ENCODE measurements at places on chromosomes 5 and 9.

DNA sequence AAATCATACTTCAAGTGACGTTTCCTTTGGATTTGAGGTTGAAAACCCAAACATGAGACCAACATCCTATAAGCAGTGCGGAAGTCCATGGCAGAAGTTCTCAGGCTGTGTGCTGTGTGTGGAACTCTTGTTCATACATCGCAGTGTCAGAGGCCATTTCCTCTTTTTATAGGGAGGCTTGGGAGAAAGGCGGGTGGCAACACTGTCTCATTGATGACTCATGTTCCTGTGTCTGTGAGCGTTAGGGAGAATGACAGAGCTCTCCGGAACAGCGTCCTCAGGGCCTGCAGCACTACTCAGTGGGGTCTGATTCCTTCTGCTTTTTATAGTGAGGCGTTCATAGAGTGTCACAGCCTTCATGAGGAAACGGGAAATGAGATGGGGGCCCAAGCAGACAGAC, 98.8 kb upstream of the BASP1 start:
- peak; percentile 25 for DNase-seq

DNA sequence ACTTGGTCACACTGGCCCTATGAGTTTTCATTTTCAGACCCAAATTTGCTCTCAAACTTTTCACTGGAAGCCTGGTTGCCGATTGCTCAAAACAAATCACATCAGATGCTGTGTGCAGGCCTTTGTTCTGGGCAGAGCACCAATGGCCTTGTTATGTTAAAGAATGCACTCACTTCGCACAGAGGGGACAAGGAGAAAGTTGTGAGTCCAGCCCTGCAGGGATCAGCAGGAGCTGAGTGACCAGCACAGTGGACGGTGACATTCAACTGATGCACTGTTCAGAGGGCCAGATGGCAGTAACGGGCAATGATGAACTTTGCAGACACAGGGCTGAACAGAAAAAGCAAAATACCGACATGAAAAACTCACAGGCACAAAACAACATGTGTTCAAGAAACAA, 86.1 kb downstream of the BARX1 start:
- DNase-seq = no peak

DNA sequence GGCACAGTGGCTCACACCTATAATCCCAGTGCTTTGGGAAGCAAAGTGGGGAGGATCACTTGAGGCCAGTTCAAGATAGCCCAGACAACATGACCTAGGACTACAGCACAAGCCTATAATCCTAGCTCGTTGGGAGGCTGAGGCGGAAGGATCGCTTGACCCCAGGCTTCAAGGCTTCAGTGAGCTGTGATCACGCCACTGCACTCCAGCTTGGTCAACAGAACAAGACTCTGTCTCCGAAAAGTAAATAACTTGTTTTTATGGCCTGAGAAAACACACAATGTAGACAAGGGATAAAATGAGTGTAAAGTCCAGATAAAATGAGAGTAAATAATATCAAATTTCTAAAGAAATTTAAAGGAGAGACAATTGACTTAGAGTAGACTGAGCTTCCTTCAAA, 26.3 kb downstream of the SHLD3 start:
- DNase-seq = no peak

GRCh38 chr5:137122075-137122474, 377.1 kb downstream of the SPOCK1 start:
- DNase-seq = no peak

DNA sequence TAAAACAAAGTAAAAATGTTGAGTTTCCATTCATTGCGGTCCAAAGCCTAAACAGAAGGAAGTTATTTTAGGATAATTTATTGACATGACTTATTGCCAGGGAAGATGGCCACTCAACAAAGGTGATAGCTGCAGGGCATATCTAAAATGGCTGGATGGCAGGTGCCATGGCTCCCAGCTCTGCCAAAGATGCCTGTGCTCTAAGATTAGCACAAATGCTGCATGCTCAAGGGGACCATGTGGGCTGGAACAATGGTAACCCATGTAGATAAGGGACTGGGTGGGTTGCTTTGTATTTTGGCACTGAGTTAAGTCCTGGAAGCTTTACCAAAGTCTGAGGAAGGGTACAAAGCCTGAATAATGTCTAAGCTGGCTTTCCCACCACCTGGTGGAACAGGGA, 95.5 kb upstream of the IFNK start:
- DNase-seq = no peak

DNA sequence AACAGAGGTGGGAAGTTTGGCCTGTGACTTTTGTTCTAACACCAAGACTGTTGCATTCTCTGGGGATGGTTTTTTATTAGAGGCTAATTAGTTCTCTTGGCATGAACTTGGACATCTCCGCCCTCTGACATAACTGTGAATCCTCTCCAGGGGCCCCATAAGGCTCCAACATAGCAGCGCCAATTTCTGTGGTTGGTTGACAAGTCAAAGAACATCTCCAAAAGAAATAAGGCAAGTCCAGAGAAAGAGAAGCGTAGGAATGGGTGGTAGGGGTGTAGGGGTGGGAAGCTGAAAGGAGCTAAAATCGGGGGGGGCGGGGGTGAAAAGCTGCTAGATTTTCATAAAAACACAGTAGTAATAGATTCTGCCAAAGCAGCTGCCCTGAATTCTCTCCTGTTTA, 81.0 kb upstream of the DAB2 start:
- no peak for DNase-seq

DNA sequence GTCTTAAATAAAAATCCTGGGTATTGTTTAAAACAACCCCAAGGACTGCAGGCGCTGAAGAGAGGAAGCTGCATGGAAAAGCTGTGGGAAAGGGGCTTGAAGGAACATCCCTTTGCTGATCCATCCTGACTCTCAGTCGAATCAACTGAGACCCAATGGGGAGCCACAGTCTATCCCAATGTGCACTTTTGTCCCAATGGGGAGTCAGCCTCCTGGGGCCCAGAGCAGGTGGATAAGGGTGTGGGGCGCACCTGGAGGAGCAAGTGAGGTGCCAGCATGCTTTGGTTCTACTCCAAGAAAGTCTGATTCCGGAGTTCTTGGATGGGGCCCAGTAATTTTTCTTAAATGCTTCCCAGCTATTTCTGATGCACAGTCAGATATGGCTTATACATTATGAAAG, 118.1 kb downstream of the COL23A1 start:
- no peak for DNase-seq

DNA sequence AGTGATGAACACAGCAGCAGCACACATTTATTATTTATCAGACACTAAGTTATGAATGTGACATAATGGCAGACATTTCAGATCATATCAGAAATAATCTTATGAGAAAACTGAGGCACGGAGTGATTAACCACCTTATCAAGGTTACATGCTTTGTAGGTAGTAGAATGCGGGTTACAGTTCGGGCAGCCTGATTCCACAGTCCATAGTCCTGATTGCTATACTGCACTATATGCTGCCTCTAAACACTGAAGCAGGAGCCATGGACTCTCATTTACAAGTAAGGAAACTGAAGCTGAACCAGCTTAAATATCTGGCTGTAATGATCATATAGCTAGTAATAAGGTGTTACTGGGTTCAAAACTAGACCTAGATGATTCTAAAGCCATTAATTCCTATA, 291.3 kb upstream of the ADAMTSL1 start:
- DNase-seq = no peak

DNA sequence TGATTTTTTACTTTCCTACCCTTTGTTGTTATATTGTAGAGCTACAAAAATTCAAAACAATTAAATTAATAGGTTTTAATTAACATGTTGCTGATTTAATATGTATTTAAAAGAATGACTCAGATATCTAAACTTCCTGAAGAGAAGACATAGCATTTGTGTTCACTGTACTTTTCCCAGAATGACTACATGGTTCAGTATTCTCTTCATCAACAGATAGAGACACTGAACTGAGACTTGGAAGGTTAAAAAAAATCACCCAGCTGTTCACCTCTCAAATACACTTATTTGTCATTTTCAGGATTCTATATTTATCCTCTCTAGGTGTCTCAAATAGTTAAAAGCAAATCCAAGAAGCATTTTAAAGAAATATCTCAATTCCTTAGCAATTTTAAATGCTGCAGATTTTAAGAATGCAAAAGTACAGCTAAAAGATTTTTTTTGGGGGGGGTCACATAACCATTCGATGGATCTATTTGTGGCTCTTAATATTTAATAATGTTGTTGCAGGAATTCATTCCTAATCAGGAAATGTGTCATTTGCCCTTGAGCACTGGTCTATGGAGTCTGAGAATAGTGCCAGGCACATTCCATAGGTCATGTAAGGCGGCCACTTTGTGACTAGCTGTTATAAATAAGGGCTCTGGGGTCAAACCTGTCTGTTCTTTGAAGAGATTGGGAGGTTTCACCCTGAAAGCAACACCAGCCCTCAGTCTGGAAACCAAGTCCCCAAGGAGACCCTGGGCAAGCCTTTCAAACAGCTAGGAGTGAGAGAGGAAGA, 463.1 kb downstream of the NR2F1-AS1 start:
- DNase-seq = no peak

- peak; percentile 32 for DNase-seq
Observed at GRCh38 chr9:127523312-127523851, 72.1 kb downstream of the LRSAM1 start.

DNA sequence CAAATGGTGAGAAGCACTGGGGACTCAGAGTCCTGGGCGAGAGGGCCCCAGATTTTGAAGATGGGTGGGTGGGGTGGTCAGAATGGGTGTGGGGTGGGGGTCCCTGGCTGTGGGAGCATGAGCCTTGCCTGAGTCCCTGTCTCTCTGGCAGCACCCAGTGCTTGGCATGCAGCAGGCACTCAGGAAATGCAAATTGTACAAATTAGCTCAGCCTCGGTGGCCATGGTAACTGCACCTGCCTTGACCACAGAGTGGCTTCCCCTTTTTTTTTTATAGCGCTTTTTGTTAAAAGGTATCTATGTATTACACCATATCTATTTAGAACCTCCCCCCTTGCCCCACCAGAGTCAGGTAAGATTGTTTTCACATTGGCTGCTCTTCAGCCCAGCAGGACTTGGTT, 19.2 kb upstream of the PITX1 start:
- DNase-seq = no peak

DNA sequence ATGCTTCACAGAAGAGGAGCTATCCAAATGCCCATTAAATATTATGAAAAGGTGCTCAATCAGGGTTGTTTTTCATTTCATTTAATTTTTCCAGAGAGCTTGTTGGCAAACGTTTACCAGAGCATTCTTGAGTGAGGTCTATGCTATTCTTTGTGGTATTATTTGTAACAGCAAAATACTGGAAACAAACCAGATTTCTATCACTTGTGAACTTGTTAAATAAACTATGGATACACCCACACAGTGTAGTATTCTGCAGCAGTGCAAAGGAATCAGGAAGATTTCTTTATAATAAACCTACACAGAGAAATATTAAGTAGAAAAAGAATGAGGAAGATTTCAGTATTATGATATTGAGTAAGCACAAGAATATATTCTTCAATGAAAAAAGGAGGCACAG, 15.0 kb upstream of the SLC1A1 start:
- no peak for DNase-seq

DNA sequence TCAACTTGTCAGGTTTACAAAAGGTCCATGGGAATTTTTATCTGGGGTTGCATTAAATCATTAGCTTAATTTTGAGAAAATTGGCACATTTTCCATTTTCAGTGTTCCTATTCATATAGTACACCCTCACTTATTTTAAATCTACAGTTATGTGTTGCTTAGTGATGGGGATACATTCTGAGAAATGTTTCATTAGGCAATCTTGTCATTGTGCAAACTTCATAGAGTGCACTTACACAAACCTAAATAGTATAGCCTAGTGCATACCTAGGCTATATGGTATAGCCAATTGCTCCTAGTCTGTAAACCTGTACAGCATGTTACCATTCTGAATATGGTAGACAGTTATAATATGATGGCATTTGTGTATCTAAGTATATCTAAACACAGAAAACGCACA, 19.8 kb upstream of the FAM151B start:
- DNase-seq = no peak

DNA sequence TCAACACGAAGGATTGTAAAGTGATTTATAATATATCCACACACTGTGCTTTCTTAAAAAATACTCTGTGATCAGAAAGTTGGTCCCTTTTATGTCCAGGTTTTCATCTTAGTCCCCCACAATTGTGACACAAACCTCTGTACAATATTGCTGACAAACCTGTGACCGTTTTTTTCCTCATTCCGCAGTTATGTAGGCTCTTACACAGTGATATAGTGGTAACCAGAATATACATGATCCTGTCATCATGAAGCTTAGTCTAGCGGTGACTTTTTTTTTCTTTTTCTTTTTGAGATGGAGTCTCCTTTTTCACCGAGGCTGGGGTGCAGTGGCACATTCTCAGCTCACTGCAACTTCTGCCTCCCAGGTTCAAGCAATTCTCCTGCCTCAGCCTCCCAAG, 8.7 kb downstream of the ANP32B start:
- no peak for DNase-seq

GRCh38 chr5:125249400-125249799, 503.0 kb upstream of the ZNF608 start:
- DNase-seq = no peak

DNA sequence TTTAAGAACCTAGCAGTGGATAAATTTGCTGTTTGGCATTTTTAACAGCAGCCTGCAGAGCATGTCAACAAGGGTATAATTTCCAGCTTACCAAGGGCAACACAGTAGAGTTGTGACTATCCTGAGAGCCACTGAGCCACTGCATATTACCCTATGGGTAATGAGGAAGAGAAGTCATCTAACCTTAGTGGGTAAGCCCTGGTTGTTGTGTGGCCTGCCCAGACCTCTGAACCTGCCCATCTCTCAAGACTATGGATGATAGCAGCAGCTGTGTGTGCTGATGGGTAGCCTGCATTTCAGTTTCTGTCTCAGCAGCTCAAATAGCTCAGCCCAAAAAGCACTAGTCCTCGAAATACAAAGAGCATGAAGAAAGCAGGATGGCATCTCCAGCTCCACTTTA, 56.1 kb upstream of the PIP5K1B start:
- no peak for DNase-seq

GRCh38 chr9:134890155-134890495, 9.5 kb downstream of the FCN2 start:
- no peak for DNase-seq

- no peak for DNase-seq
Observed at GRCh38 chr5:159955056-159955624, 38.9 kb downstream of the ADRA1B start.

- no peak for DNase-seq
Observed at GRCh38 chr5:62783374-62784057, 204.9 kb downstream of the LRRC70 start.

DNA sequence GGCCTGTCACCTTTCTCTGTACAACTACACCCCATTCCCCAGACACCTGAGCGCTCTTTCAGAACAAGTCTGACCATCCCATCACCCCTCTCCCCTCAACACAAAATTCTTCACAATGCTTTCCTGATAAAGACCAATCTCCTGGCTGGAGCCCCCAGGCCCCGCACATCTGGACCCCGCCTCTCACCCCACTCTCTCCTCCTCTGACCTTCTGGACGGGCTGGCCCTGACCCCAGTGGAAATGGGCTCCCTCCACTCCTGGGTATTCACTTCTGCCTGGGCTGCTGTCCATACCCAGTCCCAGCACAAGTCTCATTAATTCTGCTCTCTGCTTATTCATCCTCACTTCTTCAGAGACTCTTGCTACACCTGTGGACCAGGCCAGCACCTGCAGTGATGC, 2.1 kb upstream of the SPOCK1 start:
- DNase-seq = no peak
